ENCODE measurements at places on chromosomes 7 and 10. TPM values are rescaled to one million over a fixed set of nuclear protein-coding genes. Genes with fewer than 3 reads are reported as not detected.
A peak's percentile ranks its signal among the peaks of the same experiment; 100 is the strongest.

MRLN gene
- not detected for total RNA-seq

- DNase-seq, result no peak
These were observed 268.8 kb downstream of the DYNC1I1 start for GRCh38 chr7:96041171-96041570.

DNA sequence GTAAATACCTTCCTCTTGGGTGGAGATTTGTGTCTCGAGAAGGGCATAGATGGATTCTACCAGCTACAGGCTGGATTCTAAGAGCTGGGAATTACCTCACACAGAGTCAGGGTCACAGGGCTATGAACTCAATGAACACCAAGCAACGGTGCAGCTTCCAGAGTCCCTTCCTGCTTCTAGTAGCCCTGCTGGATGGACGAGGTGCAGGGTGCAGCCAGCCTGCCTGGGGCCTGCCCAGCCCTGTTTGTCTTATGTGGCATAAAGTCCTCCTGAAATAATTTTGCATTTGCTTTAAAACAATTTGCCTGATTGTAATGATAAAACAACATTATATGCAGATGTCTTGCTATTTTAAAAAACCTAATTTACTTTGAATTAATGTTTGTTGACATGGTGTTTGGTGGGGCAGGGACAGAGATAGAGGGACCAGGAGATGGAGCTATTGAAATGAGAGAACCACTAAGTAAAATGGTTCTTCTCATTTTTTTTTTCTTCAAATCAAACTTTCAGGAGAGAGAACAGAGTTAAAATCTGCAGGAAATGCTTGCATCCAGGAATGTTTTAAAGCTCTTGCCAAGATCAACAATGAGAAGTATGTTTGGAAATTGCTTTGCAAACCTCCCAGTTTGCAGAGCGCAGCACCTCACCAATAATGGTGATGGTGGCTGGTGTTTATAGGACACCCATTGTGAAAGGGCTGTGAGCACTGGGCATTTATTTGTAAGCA lies 305.4 kb upstream of the PODXL start:
- no peak for DNase-seq

GRCh38 chr7:2493205-2494164 lies 17.3 kb upstream of the GRIFIN start:
- DNase-seq, result no peak

PRF1 gene
- total RNA-seq, result not detected

THSD7A gene
- not detected for total RNA-seq

DNA sequence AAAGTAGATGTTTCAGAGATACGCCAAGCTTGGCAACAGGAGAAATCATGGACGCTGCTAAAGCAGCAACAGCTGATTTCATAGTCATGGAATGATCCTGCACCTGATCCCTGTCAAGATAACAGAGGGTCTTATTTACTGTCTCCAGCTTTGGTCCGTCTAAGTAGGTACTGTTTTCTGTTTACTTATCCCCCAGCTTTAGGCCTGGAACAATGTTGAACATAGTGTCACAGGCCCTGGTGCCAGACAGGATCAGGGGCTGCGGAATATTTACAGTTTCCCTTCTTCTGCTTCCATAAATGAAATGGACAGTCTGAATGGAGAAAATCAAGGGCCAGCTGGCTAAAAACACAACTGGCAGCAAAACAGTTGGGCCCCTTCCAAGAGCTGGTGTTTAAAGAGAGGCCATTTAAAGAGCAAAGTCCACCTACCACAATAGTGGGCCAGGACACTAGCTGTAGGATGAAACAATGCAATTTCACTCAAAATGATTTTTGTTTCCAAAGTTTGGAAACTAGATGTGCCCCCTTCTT lies 2.9 kb downstream of the GPR37 start:
- no peak for DNase-seq

- no peak for DNase-seq
These were observed 4.0 kb downstream of the MXI1 start for GRCh38 chr10:110211465-110211843.

GRCh38 chr7:5397736-5398135 lies 25.9 kb downstream of the TNRC18 start:
- no peak for DNase-seq

- no peak for DNase-seq
These were observed 119.2 kb downstream of the LRRC4 start for GRCh38 chr7:127911968-127912511.

GRCh38 chr10:60377955-60378354 lies 11.7 kb downstream of the ANK3 start:
- peak; percentile 47 for DNase-seq

RNF32 gene
- 2.2 TPM for total RNA-seq

WEE2 gene
- not detected for total RNA-seq

TFEC gene
- not detected for total RNA-seq

DNA sequence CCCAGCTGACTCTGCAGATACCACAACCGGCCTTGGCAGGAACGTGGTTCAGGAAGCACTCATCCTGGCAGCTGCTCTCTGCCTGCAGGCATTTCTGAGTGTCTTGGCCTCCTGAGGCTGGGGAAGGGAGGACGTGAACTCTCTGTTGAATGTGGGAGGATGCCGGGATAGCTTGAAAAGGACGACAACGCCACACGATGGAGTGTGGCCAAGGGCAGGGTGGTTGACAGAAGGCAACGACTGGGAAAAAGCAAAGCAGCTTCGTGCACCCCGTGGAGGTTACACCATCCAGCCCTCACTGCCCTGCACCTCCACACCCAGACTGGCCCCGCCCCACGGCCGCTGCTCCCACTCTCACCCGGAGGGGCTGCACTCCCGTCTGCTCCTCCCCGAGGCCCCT lies 466.1 kb upstream of the FOXK1 start:
- no peak for DNase-seq

DNA sequence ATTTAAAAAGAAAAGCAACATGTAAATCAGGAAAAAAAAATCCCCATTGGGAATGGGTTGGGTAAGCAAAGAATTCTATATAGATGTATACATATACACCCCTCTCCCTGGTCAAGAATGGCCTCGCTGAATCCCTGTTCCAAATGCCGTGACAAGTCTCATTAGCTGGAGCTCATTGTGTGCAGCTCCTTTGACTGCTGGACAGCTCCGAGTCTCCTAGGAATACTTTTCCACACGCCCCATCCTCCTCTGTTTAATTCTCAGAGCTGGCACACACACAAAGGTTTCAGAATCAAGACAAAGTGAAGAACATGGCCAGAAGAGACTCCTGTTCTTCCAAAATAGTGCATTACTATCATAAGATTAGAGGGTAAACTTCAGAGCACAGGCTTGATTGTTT lies 130.9 kb upstream of the MKLN1 start:
- DNase-seq, result no peak

GRCh38 chr10:103649654-103650423 lies 156.3 kb downstream of the NEURL1 start:
- DNase-seq, result no peak

FZD8 gene
- total RNA-seq, result 0.18 TPM

- no peak for DNase-seq
These were observed 12.7 kb downstream of the CCDC136 start for GRCh38 chr7:128804484-128804883.

DNA sequence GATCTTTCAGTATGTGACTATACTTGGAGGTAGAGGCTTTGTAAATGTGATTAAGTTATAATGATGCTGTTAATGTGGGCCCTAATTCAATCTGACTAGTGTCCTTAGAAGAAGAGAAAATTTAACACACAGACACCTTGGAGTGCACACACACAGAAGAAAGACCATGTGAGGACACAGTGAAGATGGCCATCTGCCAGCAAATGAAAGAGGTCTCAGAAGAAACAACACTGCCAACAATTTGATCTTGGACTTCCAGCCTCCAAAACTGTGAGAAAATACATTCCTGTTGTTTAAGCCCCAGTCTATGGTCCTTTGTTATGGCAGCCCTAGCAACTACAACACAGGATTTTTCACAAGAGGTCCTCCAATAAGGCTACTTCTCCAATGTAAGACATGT lies 120.9 kb upstream of the ABCB5 start:
- DNase-seq, result no peak

DNA sequence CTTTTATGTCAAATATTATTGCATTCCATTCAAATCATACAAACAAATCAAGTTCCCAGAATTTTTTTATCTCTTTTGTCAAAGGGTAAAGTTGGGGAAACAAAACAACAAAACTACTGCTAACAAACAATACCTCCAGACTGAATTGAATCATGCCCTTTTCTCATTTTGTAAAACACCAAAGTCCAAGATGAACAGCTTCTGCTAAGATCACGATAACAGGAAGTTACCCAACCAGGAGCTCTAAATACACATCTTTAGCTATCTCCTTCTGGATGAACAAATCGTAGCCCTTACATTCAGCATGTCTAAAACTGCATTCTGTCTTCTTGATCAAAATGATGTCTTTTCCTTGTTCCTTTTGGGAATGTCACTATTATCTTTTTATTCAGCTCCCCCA lies 97.4 kb downstream of the CTTNBP2 start:
- no peak for DNase-seq

KNDC1 gene
- total RNA-seq, result 4.0 TPM

DNA sequence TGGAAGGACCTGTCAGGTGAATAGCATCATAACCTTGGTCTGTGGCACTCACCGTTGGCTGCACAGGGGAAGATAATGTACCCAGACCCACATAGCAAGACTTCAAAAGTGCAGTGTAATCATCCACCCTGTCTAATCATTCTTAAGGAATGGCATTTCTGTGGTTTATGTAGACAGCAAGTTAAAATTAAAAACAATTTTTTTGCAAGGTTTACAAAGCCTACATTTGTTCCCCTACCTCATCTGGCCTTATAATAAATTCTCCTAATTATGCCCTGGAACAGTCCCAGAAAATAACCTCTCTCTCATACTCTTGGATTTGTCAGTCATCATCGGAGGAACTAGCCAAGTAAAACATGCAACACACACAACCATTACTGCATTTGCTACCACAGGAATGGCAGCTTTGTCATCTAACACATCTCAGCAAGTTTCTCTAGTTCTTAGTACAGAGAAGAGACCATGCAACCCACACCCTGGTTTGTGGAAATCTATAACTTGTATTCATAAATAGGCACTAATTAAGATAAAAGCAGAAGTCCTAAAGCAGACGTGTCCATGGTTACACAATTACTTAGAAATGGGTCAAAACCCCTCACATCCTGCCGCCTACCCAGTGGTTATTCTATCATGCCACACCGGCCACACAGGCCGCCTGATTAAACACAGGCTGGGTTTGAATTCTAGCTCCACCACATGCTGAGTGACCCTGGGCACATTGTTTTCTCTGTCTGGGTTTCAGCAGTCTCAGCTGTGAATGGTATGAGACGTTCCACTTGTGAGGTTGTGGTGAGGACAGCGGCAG lies 19.1 kb downstream of the ABLIM1 start:
- peak; percentile 47 for DNase-seq

TSPAN15 gene
- 10.2 TPM for total RNA-seq

- DNase-seq, result no peak
These were observed 222.4 kb upstream of the GNAI1 start for GRCh38 chr7:79912213-79912633.

ZC3HAV1L gene
- total RNA-seq, result 22.2 TPM

GRCh38 chr7:112162784-112163506 lies 43.3 kb downstream of the DOCK4 start:
- no peak for DNase-seq

GRCh38 chr10:87646935-87647334 lies 12.7 kb upstream of the PAPSS2 start:
- no peak for DNase-seq

DNA sequence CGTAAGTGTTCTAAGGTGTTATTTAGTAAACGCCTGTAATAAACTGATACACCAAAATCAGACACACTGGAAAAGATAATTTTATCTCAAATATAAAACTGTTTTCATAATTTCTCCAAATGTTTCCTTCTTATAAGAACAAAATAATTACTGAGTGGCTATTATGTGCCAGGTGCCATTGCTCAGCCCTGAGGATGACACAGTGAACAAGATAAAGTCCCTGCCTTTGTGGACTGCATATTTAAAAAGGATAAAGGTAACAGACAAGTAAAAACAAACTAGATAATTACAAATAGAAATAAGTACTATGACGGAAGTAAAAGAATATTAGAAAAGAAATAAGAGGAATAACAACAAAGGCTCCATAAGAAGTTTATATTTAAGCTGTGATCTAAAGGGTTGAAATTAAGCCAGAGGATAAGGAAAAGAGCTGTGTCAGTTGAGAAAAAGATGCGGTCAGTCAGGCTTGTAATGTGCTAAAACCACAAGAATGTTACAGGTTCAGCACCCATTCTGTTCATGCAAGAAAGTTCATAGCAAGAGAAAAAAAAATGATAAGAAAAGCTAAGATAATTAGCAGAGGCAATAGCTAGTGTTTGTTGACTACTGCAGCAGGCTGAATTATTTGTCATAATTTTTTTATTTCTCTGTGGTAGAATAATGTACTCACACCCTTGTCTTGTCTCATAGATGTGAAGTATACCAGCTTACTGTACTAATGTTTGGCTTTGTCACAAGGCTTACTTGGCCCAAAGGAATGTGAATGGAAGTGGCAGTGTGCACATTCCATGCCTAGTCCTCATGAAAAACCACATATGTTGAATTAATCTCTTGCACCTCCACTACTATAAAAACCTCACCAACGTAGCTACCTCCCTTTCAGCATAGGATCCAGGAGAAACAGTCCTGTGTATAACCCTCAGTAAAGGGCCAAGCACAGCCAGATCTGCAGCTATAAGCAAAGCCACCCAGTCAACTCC lies 75.1 kb downstream of the CRPPA start:
- no peak for DNase-seq

DNA sequence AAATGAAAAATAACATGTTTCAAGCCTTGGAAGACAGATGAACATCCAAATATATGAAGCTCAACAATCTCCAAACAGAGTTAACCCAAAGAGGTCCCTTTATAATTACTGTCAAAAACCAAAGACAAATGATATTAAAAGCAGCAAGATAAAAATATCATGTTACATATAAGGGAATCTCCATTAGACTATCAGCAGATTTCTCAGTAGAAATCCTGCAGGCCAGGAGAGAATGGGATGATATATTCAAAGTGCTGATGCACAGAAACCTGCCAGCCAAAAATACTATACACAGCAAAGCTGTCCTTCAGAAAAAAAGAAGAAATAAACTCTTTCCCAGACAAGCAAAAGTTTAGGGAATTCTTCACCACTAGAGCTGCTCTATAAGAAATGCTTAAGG lies 41.0 kb downstream of the AASS start:
- DNase-seq, result no peak

PRLHR gene
- not detected for total RNA-seq

DNA sequence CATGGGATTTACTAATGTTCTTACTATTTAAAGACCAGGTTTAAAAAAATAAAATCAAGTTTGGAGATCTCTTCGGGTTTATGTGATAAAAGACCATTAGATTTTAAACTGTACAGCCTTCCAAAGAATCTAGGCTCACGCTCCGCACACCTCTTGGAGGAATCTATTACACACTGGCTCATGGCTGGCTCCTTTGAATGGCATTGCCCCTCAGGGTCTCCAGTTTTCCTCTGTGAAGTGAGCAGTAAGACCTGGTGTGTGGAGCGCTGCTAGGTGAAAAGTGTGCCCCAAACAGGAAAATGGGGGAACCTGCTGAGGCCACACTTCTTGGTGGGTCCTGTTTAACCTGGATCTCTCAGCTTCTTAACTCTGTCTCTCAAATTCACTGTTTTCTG lies 142.3 kb downstream of the KAT6B start:
- DNase-seq, result no peak

GRCh38 chr10:45640049-45640448 lies 32.5 kb downstream of the ZFAND4 start:
- DNase-seq, result no peak

GRCh38 chr10:8543361-8544056 lies 489.0 kb downstream of the GATA3 start:
- no peak for DNase-seq

NRG3 gene
- not detected for total RNA-seq

PPP1R3C gene
- total RNA-seq, result 7.9 TPM

GIMAP5 gene
- not detected for total RNA-seq

GRCh38 chr7:158541346-158542010 lies 46.1 kb downstream of the PTPRN2 start:
- peak; percentile 90 for DNase-seq

- no peak for DNase-seq
These were observed 119.0 kb upstream of the LANCL2 start for GRCh38 chr7:55246171-55246570.
